ENCODE measurements at places on chromosomes 12 and 14. TPM values are rescaled to one million over a fixed set of nuclear protein-coding genes. Genes with fewer than 3 reads are reported as not detected.

TEX52 gene
- total RNA-seq = not detected

C14orf39 gene
- total RNA-seq = not detected

EIF2S3B gene
- 0.63 TPM for total RNA-seq

ADAMTS20 gene
- not detected for total RNA-seq

DNA sequence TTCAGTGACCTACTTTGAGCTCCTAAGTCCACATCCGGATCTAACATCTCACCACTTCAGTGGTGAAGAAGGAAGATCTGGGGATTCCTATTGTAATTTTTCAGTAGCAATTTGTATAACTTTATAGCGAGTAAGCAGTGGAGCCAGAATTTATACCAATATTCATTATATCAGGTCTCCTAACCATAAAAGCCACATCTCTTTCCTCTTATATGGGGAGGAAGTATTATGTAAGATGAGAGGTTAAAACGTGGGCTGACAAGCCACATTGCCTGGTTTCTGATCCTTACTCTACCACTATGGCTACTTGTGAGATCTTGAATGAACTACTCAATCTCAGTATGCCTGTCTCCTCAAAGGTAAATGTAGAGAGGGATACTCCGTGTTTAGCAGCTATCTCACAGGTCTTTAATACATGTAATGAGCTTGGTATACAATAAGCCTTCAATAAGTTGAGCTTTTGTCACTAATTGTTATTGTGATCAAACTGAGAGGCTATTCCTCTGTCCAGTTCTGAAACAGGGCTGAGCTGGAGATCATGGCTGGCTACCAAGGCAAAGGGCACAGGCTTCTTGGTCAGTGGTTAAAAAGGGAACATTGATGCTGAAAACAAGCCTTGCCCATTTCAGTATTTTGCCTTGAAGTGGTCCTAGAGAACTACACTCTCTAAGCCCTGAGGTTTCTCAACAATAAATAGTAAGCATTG, 3.3 kb upstream of the TMEM117 start:
- H3K27ac ChIP-seq = no peak overlapping the region
- peaks cover 10% of the 10 kb centered on the region for H3K4me1 ChIP-seq
- no peaks in the 10 kb centered on the region for H3K27me3 ChIP-seq
- no peaks in the 10 kb centered on the region for H3K36me3 ChIP-seq
- H3K4me3 ChIP-seq = no peak overlapping the region
- no peak for DNase-seq

GRCh38 chr12:84085046-84085445, 827.6 kb downstream of the SLC6A15 start:
- no peak for DNase-seq
- no peaks in the 10 kb centered on the region for H3K36me3 ChIP-seq
- H3K27ac ChIP-seq = no peak overlapping the region
- H3K4me3 ChIP-seq = no peak overlapping the region

DNA sequence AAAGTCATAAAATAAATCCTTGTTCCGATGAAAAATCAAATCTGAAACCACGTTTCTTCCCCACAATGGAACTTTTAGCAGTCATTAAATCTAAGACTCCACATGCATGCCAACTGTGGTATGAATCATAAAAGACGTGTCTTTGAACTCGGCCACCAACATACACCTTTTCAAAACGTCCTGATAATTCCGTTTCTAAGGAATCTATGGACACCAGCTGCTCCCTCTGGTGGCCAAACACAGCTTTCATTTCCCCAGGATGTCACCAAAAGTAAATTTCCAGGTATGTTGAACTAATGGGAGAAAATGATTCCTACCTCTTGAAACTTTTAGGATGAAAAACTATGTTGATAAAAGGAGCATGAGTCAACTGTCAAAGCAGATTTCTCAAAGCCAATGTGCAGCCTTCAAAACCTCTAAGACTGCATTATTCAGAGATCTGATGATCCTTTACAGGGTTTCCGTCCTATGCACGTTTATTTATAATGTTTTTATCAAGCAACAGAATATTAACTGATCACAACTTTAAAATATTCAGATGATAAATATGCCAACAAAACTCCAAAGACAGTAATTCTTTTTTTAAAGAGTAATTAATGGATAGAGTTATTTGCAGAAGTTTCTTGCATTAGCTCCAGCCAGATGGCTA, 96.2 kb downstream of the CIT start:
- H3K27ac ChIP-seq = no peak overlapping the region
- no peak for DNase-seq
- no peaks in the 10 kb centered on the region for H3K27me3 ChIP-seq

- no peak overlapping the region for H3K4me3 ChIP-seq
- H3K27me3 ChIP-seq = no peaks in the 10 kb centered on the region
- H3K27ac ChIP-seq = no peak overlapping the region
- no peaks in the 10 kb centered on the region for H3K36me3 ChIP-seq
- no peak for DNase-seq
Measured at GRCh38 chr12:124008595-124008994, 35.6 kb downstream of the ZNF664 start.

DNA sequence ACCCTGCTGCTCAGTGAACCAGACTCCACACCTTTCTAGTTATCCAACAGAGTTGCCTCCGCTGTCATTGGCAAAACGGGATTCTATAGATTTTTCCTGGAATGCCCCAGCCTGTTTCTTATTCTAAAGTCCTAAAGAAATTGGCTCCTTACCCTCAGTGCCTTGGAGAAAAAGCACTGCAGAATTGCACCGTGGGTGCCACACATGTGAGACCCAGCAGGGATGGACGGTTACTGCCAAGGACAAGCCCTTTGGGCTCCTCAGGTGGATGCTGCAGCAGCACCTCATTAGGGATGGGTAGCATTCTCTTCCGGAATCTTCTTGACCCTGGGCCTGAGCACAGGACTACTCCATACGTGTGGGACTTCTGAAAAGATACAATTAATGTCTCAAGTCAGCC, 121.5 kb downstream of the GCH1 start:
- no peaks in the 10 kb centered on the region for H3K36me3 ChIP-seq
- H3K4me1 ChIP-seq = peaks cover 7% of the 10 kb centered on the region
- H3K4me3 ChIP-seq = no peak overlapping the region
- H3K27me3 ChIP-seq = peaks cover 6% of the 10 kb centered on the region
- DNase-seq = no peak
- H3K27ac ChIP-seq = no peak overlapping the region

- H3K4me3 ChIP-seq = no peak overlapping the region
- DNase-seq = no peak
- no peak overlapping the region for H3K27ac ChIP-seq
- H3K27me3 ChIP-seq = no peaks in the 10 kb centered on the region
Measured at GRCh38 chr14:61516964-61517653, 178.2 kb upstream of the HIF1A start.

DNA sequence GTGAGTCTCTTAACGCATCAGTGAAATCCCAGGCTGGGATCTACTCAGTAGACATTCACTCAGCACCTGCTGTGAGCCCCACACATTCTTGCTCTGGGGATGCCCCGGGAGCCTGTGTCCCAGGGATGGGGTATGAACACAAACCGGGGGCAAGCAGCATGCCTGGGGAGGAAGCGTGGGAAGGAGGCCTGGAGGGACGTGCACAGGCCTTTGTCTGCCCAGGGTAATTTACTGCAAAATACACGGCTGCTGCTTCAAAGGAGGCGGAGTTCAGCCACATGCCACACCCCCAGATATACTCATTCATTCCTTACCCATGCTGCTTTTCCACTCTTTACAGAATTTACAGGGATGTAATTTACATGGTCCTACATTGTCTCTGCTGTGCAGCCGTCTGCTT, 187.8 kb downstream of the ADGRD1 start:
- no peaks in the 10 kb centered on the region for H3K36me3 ChIP-seq
- no peak for DNase-seq
- no peak overlapping the region for H3K27ac ChIP-seq
- no peaks in the 10 kb centered on the region for H3K4me1 ChIP-seq

- no peak overlapping the region for H3K27ac ChIP-seq
- no peaks in the 10 kb centered on the region for H3K36me3 ChIP-seq
- no peaks in the 10 kb centered on the region for H3K4me1 ChIP-seq
- H3K27me3 ChIP-seq = no peaks in the 10 kb centered on the region
- no peak for DNase-seq
Measured at GRCh38 chr14:92874962-92875661, 47.8 kb upstream of the CHGA start.

- H3K27me3 ChIP-seq = no peaks in the 10 kb centered on the region
- H3K27ac ChIP-seq = no peak overlapping the region
- no peak for DNase-seq
- no peaks in the 10 kb centered on the region for H3K36me3 ChIP-seq
- H3K4me3 ChIP-seq = no peak overlapping the region
- H3K4me1 ChIP-seq = no peaks in the 10 kb centered on the region
Measured at GRCh38 chr12:28034271-28034670, 61.7 kb upstream of the PTHLH start.

GRCh38 chr12:105107171-105107493, 399 bp upstream of the WASHC4 start:
- H3K27me3 ChIP-seq = peaks cover 7% of the 10 kb centered on the region
- peaks cover 8% of the 10 kb centered on the region for H3K4me1 ChIP-seq
- peak overlapping the region; percentile 63 for H3K4me3 ChIP-seq
- peaks cover 6% of the 10 kb centered on the region for H3K36me3 ChIP-seq

GRCh38 chr14:100238419-100239210, at the start of gene YY1:
TSS of gene YY1 (plus strand) at chr14:100239144. CDS start at chr14:100239245, 101 bp downstream.
- peak within 1 kb of the TSS; percentile 67 for H3K27ac ChIP-seq
- H3K4me1 ChIP-seq = peaks cover 38% of the 10 kb centered on the region
- DNase-seq = peak; percentile 100
- peak within 1 kb of the TSS; percentile 86 for H3K4me3 ChIP-seq
- no peaks in the 10 kb centered on the region for H3K27me3 ChIP-seq

- peaks cover 49% of the 10 kb centered on the region for H3K36me3 ChIP-seq
- no peaks in the 10 kb centered on the region for H3K27me3 ChIP-seq
- H3K4me1 ChIP-seq = no peaks in the 10 kb centered on the region
- H3K4me3 ChIP-seq = no peak overlapping the region
- DNase-seq = no peak
Measured at GRCh38 chr14:50451854-50452253, 55.2 kb upstream of the CDKL1 start.

DNA sequence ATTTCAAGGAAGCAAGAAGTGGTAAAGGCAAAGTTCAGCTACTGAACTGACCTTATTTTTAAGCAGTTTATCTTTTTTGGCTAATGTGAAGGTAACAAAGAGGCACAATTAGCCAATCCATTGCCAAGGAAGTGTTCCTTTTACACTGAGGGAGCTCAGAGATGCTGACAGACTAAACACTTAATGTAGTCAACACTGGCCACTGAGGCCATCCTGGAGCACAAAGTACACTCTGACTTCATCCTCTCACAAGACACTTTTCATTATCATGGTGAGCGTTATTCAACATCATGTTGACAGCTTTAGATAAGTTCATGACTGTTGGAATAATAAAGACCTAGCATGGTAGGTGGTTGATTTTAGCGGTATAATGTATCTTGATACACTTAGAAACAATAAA, 89.9 kb downstream of the ADAMTS20 start:
- no peak overlapping the region for H3K27ac ChIP-seq
- no peaks in the 10 kb centered on the region for H3K36me3 ChIP-seq
- no peaks in the 10 kb centered on the region for H3K4me1 ChIP-seq
- DNase-seq = no peak
- no peaks in the 10 kb centered on the region for H3K27me3 ChIP-seq
- H3K4me3 ChIP-seq = no peak overlapping the region

DNA sequence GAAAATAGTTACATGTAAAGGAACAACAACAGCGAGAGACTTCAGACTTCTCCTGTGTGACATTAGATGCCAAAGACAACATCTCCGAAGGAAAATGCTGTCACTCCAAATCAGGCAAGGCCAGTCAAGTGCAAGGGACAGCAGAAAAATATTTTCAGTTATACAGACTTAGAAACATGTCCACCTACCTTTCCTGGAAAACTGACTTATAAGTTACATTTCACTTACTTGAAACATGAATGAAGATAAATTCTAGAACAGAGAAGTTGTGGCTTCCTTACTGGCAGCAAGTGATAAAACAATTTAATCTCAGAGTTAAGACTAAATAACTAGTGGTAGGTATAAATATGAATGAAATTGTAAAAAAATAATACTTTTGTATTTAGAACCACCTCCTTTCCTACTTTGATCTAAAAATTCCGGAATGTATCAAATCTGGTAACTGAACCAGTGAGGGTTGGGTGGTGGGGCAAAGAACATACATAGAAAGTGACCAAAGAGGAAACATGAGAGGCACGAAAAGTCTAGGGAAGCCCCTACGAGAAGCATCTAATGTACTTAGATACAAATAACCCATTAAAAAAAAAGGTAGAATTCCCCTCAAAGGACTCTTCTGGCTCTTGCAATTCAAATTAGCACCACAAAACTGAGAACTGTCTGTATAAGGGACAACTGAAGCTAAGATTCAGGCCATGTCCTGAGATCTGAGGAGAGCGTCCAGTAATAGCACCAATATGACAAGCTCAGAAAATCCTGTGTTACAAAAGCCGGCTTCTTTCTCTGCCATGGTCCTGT, 21.2 kb downstream of the MTHFD1 start:
- H3K27ac ChIP-seq = no peak overlapping the region
- DNase-seq = no peak
- no peaks in the 10 kb centered on the region for H3K27me3 ChIP-seq
- no peaks in the 10 kb centered on the region for H3K36me3 ChIP-seq
- H3K4me1 ChIP-seq = no peaks in the 10 kb centered on the region

DNA sequence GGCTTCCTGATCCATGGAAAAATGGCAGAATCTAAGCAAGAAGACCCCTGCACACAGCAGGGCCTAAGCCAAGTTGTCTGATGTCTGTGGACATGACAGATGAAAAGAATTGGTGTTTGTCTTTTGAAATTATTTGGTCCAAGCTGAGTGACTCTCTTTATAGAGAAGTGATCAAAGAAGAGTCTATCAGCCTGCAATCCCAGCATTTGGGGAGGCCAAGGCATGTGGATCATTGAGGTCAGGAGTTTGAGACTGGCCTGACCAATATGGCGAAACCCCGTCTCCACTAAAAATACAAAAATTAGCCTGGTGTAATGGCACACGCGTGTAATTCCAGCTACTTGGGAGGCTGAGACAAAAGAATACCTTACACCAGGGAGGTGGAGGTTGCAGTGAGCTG, 64.8 kb upstream of the TUNAR start:
- no peak overlapping the region for H3K4me3 ChIP-seq
- H3K27me3 ChIP-seq = no peaks in the 10 kb centered on the region
- no peak for DNase-seq
- H3K27ac ChIP-seq = no peak overlapping the region
- H3K36me3 ChIP-seq = no peaks in the 10 kb centered on the region

DNA sequence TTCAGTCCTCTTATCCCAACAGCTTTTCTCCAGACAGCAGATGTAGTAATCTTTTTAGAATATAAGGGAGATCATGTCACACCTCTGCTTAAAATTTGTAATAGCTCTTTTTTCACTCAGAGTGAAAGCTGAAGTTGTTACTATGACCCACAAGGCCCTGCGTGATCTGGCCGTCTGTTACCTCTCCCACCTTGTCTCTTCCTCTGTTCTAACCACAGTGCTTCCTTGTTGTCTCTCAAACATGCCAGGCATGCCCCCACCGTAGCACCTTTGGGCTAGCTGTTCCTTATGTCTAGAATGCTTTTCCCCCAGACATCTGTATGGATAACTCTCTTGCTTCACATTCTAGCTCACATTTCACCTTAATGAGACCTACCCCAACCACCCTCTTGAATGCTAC, 6.5 kb downstream of the NECAP1 start:
- H3K27me3 ChIP-seq = no peaks in the 10 kb centered on the region
- peak; percentile 33 for DNase-seq
- H3K27ac ChIP-seq = peak overlapping the region; percentile 68
- H3K36me3 ChIP-seq = peaks cover 6% of the 10 kb centered on the region
- peaks cover 25% of the 10 kb centered on the region for H3K4me1 ChIP-seq
